ENCODE measurements at places on chromosomes 1 and 21.

DNA sequence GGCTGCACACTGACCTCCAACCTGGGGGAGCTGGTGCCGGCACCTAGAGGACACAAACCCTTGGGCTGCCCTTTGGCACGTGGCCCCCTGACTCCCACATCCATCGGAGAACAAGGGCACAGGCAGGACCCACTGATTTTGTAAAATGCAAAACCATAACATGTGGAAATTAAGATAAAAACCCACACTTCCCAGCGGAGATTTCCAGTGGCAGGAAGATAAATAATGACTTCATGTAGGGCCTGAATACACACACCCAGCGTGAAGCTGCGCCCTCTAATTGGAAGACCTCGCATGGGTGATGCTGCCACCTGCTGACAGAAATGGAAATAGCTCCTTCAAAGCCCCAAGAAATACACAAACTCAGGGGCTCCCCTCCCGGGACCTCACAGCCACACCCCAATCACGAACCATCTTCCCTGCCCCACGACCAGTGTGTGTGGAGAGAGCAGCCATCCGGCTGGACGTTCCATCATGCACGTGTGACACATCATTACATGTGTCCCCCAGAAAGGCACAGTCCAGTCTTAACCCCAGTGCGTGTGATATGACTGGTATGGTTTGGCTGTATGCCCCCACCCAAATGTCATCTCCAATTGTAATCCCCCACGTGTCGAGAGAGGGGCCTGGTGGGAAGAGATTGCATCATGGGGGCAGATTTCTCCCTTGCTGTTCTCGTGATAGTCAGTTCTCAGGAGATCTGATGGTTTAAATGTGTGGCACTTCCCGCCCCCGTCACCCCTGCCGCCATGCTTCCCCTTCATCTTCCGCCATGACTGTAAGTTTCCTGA, 5.7 kb upstream of the TPRG1L start:
- no peak for DNase-seq

DNA sequence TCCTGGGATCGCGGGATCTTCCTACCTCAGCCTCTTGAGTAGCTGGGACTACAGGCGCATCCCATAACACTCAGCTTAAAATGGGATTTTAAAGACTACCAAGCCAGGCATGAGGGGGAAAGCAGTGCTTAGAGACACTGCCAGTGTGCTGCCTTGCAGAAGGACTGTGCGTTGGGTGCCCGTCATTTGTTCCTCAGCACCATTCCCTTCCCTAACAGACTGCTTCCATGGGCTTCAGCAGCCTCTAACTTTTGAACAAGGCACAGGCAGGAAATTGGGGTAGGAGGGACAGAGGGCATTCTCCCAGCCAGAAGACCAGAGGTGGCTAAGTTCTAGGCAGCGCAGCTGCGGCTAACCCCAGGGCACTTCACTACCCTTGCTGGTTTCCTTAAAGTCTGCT, 73.9 kb upstream of the USP24 start:
- no peak for DNase-seq

GRCh38 chr1:245197121-245197520, 42.3 kb downstream of the KIF26B start:
- DNase-seq = no peak

- no peak for DNase-seq
These were observed 23.2 kb downstream of the PCNT start for GRCh38 chr21:46347203-46347550.

GRCh38 chr21:25942135-25942534, 207.4 kb downstream of the GABPA start:
- no peak for DNase-seq

GRCh38 chr1:88800382-88801051, 90.8 kb downstream of the GTF2B start:
- DNase-seq = no peak

DNA sequence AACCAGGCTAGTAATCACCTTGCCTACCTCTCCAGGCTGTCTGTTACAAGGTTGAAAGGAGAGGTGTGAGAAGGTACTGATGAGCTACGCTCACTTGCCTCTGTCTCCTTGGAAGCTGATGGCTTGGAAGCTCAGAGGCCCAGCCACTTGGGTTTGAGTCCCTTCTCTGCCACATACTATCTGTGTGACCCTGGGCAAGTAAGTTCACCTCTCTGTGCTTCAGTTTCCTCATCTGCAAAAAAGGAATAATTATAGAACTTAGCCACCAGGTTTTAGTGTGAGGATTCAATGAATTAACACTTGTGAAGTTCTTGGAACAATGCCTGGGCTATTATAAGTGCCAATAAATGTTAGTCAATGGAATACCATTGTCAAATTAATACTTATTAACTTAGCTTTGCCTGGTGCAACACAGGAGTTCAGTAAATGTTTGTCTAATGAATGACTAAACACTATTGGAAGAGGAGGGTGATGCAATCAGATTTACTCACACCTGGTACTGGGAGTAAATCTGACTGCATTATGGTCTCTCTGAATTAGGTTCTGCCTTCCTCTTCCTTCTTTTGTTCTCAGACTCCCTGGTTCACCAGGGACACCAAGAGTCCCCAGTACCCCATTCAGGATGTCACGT, 55.5 kb downstream of the TRABD2B start:
- no peak for DNase-seq

DNA sequence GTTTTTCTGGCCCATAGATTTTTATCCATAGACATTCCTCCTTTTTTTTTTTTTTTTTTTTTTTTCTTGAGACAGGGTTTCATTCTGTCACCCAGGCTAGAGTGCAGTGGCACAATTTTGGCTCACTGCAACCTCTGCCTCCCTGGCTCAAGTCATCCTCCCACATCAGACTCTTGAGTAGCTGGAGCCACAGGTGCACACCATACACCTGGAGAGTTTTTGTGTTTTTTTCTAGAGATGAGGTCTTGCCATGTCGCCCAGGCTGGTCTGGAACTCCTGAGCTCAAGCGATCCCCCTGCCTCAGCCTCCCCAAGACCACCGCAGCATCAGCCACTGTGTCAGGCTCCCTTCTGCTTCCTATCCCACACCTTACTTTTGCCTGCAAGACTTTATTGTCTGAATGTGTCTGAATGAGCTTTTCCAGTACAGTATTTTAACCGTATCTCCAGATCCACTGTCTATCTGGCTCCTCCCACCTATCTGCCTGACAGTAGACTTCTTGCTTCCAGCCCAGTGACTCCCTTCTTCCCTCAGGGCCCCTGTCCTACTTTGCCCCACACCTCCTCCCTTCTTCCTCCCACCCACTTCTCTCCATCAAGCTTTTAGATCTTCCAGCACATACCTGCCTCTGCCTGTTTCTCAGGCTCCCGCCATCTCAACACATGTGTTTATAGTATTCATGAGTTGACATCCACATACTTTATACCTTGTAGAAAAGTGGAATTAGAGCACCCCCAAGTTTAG, 6.1 kb downstream of the C1orf21 start:
- DNase-seq = no peak

DNA sequence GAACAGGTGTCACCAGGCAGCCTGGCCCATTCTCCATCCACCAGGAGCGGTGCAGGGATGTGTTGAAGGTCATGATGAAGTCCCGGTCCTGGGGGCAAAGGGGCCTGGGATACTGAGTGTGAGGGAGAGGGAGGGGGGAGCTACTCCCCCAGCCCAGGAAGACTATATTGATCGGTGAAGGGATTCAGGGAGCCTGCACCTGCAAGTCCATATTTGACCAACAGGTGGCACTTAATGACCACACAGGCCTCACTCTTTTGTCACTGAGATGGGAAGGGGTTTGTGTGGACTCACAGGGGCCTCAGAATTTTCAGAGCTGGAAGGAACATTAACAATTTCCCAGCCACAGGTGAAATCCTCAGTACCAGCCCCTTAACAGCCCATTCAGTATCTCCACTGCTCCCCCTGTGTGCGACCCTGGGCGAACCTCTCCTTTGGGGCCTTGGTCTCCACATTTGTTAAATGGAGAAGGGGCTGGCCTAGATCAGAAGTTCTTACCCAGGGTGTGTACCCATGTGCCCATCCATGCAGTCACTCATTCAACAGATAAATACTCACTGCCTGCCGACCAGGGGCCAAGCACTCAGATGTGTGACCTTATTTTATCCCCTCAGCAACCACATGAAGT, 55.6 kb downstream of the NKAIN1 start:
- no peak for DNase-seq

DNA sequence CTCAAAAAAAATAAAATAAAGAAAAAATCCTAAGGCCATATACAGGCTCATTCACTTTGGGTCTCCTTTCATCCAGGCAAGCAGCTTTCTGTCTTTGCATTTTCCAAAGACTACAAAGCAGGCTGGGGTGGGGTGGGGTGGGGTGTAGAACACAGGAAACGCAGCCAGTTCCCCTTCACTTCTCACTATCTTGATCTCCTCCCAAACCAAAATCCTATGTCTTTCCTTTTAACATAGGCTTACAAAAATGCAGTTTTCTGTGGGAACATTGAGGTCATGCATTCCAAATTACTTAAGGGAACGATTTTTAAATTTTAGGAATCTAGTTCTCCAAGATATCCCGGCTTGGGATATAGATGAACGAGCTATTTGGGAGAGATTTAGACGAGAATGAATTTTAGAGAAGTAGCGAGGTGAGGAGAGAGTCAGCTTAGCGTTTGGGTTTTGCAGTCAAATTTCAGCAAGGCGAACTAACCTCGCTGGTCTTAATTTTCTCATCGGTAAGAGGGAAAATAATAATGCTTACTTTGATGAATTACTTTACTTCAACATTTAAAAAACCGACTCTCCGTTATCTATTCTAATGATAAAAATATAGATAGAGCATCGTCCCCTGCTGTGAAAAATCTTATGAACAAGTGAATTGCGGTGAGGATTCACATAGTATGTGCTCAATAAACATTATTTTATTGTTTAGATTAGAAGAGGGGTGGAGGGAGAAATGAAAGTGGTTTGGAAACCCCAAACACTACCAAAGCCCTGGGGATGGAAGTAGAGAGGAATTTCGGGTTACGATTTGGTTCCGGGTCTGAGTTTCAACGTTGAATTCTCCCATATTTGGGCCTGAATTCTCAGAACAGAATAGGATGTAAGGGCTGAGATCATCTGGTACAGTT, 735 bp upstream of the STX12 start:
- no peak for DNase-seq

DNA sequence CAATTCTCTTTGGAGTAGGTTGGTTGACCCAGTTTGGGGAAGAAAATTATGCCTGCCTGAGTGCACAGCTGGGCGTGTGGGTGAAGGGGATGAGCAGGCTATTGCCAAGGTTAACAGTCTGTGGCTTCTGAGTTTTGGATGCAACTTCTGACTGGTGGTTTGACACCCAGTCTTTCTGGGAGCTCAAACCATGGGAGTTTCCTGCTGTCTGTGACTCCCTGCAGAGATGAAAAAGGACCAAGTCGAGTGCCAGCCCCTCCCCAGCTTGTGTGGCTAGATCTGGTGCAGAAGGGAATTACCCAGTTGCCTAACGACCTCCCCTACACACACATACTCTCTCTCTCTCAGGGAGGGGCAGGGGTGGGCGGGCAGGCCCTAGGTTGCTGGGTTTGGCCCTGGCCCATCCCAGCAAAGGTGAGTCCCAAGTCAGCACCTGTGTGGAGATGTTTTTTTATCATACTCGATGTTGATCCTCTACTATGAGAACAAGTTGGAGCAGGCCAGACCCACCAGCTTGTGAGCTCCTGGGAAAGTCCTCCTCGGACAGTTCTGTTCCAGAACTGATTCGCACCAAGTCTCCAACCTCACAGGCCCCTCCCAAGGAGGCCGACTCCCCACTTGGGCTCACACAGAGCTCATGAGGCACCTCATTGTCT, 28.2 kb downstream of the PKP1 start:
- DNase-seq = no peak

DNA sequence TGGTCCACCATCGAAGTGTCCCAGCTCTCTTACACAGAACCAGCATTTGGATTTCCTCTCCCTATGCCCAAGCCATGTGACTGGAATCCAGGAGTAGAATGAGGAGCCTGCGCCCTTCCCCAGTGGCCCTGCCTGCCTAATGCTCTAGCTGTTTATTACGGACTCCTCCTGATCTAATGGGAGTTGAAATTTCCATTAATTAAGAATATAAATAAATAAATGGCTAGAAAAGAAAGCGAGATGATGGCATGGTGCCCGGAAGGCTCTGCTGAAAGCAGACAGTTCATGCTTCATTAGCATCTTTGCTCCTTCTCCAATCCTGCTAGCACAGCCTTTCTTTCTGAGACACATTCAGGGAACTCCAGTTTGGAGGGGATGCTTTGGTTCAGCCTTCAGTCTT, 216.2 kb downstream of the SEC16B start:
- DNase-seq = no peak

DNA sequence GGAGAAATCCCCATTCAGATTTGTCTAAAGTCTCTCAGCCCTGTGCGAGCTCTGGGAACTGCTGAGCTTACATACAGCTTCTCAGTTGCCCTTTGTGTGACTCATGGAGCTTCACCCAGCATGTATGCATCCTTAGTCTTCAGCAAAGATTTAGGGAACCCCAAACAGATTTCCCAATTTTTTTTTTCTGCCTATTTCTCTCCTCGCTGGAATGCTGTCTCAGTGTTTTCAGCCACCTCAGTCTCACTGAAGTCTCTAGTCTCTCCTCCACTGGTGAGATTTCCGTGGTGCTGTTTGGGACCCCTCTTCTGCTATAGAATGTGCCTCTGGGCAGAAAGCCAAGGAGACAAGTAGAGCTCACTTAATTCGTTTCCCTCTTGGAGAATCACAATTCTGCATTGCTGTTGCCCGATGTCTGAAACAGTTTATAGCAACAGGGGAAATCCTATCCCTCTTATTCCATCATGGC, 28.1 kb upstream of the TXLNA start:
- no peak for DNase-seq

DNA sequence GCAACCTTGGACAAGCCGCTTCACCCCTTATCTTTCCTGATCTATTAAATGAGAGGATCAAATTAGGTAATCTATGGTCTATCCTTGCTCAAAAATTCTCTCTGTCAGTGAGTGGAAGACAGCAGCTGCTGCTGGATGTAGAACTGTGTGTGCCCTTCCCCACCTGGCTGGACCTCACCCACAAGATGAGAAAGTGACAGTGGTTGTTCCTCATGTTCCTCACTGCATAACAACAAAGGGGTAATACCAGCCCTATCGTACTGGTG, 16.9 kb downstream of the SSR2 start:
- no peak for DNase-seq

GRCh38 chr21:25179116-25179515, 428.2 kb downstream of the MRPL39 start:
- no peak for DNase-seq

- peak; percentile 76 for DNase-seq
These were observed 38.4 kb downstream of the SPEN start for GRCh38 chr1:15885701-15886610.

GRCh38 chr21:21196087-21196486, 197.9 kb downstream of the NCAM2 start:
- no peak for DNase-seq

DNA sequence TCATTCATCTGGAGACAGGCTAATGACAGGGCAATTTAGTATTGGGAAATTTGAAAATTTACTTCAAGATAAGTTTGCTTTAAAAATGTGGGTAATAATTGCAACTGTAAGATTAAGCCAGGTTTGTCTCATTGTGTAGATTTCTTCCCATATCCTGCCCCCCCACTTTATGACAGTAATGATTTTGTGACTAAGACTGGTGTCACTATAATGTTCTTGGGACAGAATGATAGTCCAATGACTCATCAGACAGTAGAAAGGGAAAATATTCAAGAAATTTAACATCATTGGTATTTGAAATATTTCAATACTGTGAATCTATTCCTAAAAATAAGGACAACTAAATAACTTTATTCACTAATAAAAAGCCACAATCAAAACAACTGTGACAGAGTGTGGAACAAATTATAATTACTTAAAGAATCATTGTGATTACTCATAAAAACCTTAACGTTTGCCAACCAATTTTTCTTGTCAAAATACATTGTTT, 36.7 kb downstream of the FH start:
- no peak for DNase-seq

Measured in DMS 273 treated with DMSO at 0.1 percent for 48 hours (cell line).